ENCODE measurements at places on chromosomes 7 and 10.

DNA sequence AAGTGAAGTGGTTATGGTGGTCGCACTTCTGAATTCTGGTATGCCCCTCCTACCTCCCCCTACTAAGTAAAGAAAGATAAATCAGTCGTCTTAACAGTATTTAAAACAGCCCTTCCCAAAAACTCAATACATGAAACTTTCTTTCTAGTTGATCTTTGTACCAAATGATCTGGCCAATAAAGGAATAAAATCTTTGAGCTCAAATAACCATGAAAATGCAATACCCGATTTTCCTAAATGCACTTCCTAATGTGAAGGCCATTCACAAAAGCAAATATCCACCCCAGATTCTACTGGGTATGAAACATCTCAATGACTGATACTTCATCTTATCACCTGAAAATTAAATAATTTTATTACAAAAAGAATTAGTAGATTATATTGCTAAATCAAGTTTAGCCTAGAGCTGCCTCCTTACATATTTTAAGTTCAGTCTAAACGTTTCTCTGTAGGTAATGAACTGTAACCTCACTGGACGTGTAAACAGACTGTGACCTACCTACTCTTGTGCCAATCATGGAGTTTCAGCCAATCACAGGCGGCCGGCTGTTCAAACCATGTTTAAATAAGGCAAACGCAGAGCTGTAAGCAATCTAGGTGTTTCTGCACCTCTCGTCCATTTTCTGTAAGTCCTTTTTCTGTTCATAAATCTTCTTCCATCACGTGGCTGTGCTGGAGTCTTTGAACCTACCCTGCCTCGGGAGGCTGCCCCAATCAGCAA is 146.9 kb upstream of the AKR1E2 start:
- DNase-seq, result no peak

GRCh38 chr7:20030417-20030816 is 186.8 kb downstream of the MACC1 start:
- no peak for DNase-seq

DNA sequence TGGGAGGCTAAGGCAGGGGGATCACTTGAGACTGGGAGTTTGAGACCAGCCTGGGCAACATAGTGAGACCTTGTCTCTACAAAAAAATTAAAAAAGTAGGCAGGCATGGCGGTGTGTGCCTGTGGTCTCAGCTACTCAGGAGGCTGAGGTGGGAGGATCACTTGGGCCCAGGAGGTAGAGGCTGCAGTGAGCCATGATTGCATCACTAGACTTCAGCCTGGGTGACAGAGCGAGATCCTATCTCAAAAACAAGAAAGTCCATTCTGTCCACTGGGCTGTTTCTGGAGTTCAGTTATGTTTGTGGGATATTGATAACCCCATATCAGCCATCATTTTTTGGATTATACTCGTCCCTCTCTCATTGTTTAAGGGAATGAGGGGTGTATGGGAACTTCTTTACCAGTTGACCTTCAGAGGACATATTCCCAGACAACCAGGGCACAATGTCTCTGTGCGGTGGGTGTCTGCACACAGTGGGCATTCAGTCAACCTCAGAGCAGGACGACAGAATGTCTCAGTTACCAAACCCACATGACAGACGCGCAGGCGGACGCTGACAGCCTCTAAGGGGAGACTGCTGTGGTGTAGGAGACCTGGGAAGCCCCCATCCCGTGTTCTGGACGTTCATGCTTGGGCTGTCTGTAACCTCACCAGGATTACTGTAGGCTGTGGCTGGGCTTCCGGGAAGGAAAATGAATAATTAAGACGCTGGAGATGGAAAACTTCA is 69.4 kb downstream of the CARD11 start:
- DNase-seq, result no peak

GRCh38 chr10:13784067-13784466 is 197.3 kb downstream of the PRPF18 start:
- no peak for DNase-seq

DNA sequence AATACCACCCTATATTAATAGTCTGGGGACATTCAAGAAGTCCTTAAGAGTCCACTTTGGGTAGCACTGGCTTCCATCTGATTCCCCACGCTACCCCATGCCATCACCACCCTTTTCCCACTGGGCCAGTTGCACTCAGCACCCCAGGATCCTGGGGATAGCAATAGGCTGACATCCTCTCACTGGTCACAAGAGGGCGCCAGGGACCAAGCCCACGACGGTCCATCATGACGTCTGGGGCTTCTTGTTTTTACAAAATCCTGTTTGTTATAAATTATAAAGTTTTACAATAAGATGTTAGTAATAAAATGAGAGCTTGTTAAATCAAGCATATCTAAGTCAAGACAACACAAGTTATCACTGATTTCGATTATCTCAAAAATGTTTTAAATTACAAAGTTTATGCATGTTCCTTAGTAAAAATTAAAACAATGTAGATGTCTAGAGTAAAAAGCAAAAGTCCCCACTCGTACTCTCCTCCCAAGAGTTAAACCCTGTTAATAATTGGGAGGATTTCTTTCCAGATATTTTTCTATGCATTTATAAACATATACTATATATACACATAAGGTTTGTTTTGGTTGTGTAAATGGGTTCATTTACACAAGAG is 15.4 kb downstream of the GPNMB start:
- peak; percentile 39 for DNase-seq
